Gastrocnemius medialis (tissue), 4 donors: ENCODE measurements at places on chromosomes 6 and 20.

GRCh38 chr6:115360602-115361325 lies 699.9 kb downstream of the FRK start:
- no peak for DNase-seq
- H3K4me1 ChIP-seq = no peaks in the 10 kb centered on the region
- H3K36me3 ChIP-seq = no peaks in the 10 kb centered on the region

DNA sequence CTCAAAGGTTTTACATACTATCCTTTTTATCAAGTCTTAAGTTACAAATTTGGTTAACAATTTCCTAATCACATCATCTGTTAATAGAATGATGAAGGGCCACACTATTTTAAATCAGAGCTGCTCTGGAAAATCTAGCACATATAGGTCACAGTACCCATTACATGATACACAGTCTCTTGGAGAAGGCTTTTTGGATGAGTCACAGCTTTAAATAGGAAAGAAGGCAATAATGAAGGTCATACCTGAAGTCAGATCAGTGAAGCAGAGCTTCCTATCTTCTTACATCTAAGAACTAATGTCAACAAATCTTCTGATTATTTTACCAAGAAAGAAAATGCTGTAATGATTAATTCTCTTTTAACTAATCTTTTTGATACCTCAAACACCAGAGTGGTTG lies 248.5 kb downstream of the BTBD9 start:
- no peak overlapping the region for H3K27ac ChIP-seq
- no peaks in the 10 kb centered on the region for H3K27me3 ChIP-seq
- H3K4me1 ChIP-seq = peaks cover 37% of the 10 kb centered on the region
- no peak for DNase-seq
- no peaks in the 10 kb centered on the region for H3K36me3 ChIP-seq

DNA sequence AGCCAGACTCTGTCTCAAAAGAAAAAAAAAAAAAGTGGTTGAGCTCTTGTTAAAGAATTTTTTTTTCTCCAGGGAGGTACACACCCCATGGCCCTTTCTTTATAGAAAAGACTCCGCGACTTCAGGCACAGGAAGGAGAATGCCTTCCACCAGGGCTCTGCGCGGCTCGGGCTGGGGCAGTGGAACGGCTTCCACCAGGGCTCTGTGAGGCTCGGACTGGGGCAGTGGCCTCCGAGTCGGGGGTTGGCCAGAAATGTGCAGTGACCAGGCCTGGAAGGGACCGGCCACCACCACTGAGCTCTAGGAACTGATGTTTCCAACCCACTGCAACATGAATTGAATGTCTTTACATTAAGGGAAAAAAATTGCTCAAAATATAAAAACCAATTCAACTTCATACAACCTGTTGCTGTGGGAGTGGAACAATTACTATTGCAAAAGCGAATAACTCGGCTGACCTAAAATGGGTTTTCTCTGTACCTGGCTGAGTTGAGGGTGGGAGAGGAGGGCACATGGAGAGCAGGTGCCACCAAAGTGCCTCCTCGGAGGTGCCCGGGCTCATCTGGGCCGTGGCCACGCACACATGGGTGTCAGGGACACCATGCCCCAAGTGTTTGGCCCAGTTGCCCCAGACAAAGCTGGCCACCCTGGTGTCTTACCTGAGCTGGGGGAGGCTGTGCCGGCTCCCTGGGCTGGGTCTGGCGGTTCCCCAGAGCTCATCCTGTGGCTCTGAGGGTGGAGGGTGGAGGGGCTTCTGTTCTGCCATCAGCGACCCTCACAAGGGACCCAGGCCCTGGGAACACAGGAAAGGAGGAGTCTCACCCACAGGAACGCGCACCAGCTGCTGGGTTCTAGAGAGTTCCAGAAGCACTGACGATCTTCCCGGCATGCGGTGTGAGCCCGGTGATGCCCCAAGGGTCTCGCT lies 29.3 kb downstream of the SLC2A4RG start:
- no peak overlapping the region for H3K4me3 ChIP-seq
- no peak overlapping the region for H3K27ac ChIP-seq
- DNase-seq = no peak
- no peaks in the 10 kb centered on the region for H3K36me3 ChIP-seq

DNA sequence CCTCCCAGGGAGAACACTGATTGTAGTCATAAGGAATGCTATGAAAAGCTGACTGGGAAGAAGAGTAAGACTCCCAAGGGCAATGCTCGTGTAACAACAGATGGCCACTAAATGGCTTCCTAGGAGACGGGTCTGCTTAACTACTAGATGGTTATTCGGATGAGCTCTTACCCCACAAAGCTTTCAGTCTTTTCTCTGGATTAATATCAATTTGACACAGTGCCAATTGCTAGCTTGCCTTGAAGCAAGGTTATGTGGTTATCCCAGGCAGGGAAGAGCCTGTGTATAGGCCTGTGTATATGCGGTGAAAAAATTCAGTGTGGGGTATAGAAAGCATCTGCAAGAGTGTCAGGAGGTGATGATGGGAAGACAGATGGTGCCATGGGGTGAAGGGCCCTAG lies 86.4 kb upstream of the NOX3 start:
- H3K36me3 ChIP-seq = no peaks in the 10 kb centered on the region
- no peak overlapping the region for H3K4me3 ChIP-seq
- H3K27ac ChIP-seq = no peak overlapping the region
- DNase-seq = no peak

- H3K4me3 ChIP-seq = no peak overlapping the region
- H3K27me3 ChIP-seq = no peaks in the 10 kb centered on the region
- DNase-seq = no peak
- H3K4me1 ChIP-seq = peaks cover 14% of the 10 kb centered on the region
- H3K36me3 ChIP-seq = peaks cover 14% of the 10 kb centered on the region
- H3K27ac ChIP-seq = no peak overlapping the region
Observed at GRCh38 chr6:109762166-109762565, 71.1 kb downstream of the FIG4 start.

- no peaks in the 10 kb centered on the region for H3K27me3 ChIP-seq
- H3K4me1 ChIP-seq = no peaks in the 10 kb centered on the region
- H3K27ac ChIP-seq = no peak overlapping the region
- H3K4me3 ChIP-seq = no peak overlapping the region
- no peaks in the 10 kb centered on the region for H3K36me3 ChIP-seq
Observed at GRCh38 chr20:31490752-31491151, 15.7 kb downstream of the REM1 start.

DNA sequence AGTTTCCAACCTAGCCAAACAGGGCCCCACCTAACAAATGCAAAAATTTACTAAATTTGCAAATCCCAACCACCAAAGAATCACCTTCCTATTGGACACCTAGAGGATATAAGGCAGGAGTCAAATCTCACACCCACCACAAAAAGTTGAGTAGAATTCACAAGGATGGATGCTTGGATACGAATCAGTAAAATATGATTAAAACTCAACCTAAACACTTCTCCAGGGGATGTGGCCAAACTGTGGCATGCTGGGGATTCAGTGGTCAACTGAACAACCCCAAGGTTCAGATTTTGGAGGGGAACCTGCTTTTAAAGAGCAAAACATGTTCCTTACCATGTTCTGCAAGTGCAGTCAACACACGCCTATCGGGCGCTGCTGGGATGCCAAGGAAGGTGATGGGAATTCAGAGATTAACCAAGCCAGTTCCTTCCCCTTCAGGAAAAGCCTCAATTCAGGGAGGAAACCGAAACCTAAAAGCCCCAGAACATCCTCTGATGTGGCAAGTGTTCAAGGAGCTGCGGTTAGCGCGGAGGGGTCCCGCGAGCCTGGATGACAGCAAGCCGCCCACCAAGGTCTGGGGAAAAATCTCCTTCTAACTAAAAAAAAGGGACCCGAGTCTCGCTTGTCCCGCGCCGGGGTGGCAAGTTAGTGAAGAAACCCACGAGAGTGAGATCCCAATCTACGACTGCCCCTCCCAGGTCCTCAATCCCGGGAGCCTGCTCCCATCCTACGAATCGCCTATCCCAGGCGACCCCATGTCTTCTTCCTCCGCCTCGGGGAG lies 902 bp downstream of the SAMHD1 start:
- peak overlapping the region; percentile 84 for H3K27ac ChIP-seq
- peaks cover 14% of the 10 kb centered on the region for H3K4me1 ChIP-seq
- no peak for DNase-seq
- H3K36me3 ChIP-seq = peaks cover 8% of the 10 kb centered on the region

- H3K27ac ChIP-seq = no peak overlapping the region
- no peaks in the 10 kb centered on the region for H3K4me1 ChIP-seq
- no peak overlapping the region for H3K4me3 ChIP-seq
Observed at GRCh38 chr20:24670341-24670872, 201.0 kb downstream of the SYNDIG1 start.

GRCh38 chr6:14951704-14952103 lies 294.2 kb upstream of the JARID2 start:
- H3K27ac ChIP-seq = no peak overlapping the region
- DNase-seq = no peak
- H3K27me3 ChIP-seq = no peaks in the 10 kb centered on the region

DNA sequence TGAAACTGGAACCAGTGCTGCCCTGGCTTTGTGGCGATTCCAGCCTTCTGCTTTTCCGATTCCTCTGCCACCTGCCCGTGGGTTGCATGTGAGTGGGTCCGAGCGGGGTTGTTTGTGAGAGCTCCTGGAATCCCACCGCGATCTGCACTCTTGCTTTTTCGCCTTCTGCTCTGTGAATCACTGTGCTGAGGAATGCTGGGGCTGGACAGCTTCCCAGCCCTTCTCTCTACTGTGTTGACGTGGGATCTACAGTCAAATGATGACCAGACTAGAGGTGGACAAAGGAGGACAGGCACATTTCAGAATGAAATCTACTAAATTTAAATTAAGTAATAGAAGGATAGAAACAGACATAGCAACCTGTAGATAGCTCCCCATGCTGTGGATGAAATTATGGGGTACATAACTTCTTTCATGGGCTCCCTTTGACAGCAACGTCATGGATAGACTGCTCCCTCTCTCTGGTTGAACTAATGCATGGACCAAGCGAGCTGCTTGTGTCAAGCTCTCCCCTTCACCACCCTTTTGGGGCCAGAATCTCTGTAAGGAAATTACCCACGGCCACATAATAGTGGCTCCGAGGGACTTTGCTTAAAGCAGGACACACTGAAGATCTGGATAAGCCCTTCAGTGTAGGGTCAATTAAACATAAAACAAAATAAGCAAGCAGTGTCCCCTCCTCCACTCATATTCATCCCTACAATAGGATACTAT lies 2.0 kb downstream of the FNDC1 start:
- H3K4me1 ChIP-seq = no peaks in the 10 kb centered on the region
- H3K36me3 ChIP-seq = no peaks in the 10 kb centered on the region
- no peak overlapping the region for H3K4me3 ChIP-seq
- no peak for DNase-seq
- no peak overlapping the region for H3K27ac ChIP-seq
- H3K27me3 ChIP-seq = peaks cover 72% of the 10 kb centered on the region

GRCh38 chr6:45075246-45075645 lies 252.9 kb upstream of the RUNX2 start:
- no peaks in the 10 kb centered on the region for H3K36me3 ChIP-seq
- no peaks in the 10 kb centered on the region for H3K4me1 ChIP-seq
- no peaks in the 10 kb centered on the region for H3K27me3 ChIP-seq

GRCh38 chr6:103820148-103820547 lies 1039.6 kb downstream of the HACE1 start:
- no peaks in the 10 kb centered on the region for H3K27me3 ChIP-seq
- H3K4me1 ChIP-seq = no peaks in the 10 kb centered on the region
- no peak for DNase-seq

- H3K4me1 ChIP-seq = peaks cover 10% of the 10 kb centered on the region
- peaks cover 21% of the 10 kb centered on the region for H3K27me3 ChIP-seq
- no peaks in the 10 kb centered on the region for H3K36me3 ChIP-seq
- H3K27ac ChIP-seq = peak within 1 kb of the TSS; percentile 40
- peak within 1 kb of the TSS; percentile 60 for H3K4me3 ChIP-seq
Observed at GRCh38 chr6:49550492-49551077, at the start of gene C6orf141. Gene C6orf141, plus strand, starts transcription at chr6:49550668. Its CDS starts 125 bp downstream, at chr6:49550793.

DNA sequence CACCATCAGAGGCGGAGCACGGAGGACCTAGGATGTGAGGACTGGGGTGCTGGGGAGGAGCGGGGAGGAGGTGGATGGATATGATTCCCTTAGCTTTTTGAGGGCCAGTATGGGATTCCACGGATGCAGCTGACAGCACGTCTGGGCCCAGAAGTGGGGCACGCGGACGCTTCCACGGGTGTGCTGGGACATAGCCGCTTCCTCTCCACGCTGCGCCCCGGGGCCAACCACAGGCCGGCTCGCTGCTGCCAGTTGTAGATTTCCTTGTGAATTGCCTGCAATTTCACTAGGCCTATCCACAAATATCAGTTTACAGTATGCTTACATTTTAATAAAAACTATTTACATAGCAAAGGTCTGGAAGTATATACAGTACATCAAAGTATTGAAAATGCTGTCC lies 23.9 kb downstream of the PAX1 start:
- H3K36me3 ChIP-seq = no peaks in the 10 kb centered on the region
- no peak for DNase-seq
- H3K27me3 ChIP-seq = no peaks in the 10 kb centered on the region
- no peak overlapping the region for H3K4me3 ChIP-seq

GRCh38 chr20:62616728-62617621 lies 25.3 kb upstream of the SLCO4A1 start:
- H3K4me1 ChIP-seq = peaks cover 19% of the 10 kb centered on the region
- peak overlapping the region; percentile 78 for H3K27ac ChIP-seq
- no peak for DNase-seq

DNA sequence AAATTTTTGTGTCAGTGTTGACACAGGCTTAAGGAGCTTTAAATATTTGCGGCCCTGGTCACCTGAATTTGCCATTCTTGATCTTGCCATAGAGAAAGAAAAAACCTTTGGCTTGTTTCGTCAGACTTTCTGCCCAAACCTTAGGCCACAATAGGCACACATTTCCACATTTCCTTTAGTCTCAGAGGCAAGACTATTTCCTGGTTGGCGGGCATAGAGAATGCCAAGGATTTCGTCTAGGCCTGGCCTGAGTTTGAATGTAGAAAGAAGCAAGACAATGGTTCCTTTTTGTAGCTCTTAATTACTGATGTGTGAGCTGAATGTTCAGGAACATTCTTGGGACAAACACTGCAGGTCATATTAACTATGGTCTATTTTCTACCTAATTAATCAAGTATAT lies 108.1 kb downstream of the TRMT11 start:
- no peaks in the 10 kb centered on the region for H3K4me1 ChIP-seq
- no peak overlapping the region for H3K27ac ChIP-seq
- no peaks in the 10 kb centered on the region for H3K36me3 ChIP-seq
- H3K4me3 ChIP-seq = no peak overlapping the region
- DNase-seq = no peak
- H3K27me3 ChIP-seq = no peaks in the 10 kb centered on the region

DNA sequence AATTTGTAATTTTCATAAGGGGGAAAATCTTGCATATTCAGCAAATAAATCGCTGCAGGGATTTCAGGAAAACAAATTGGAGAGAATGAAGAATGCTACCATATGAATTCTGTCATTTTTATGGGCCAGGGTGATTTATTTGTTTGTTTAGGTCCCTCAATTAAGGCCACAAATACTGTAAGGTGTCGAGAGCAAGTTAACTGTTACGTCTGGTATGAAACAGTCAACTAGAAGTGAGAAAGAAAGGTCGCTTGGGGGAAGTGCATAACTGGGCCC lies 166.9 kb upstream of the TSHZ2 start:
- no peaks in the 10 kb centered on the region for H3K4me1 ChIP-seq
- H3K27me3 ChIP-seq = no peaks in the 10 kb centered on the region
- no peak overlapping the region for H3K27ac ChIP-seq
- no peak for DNase-seq
- H3K36me3 ChIP-seq = no peaks in the 10 kb centered on the region

DNA sequence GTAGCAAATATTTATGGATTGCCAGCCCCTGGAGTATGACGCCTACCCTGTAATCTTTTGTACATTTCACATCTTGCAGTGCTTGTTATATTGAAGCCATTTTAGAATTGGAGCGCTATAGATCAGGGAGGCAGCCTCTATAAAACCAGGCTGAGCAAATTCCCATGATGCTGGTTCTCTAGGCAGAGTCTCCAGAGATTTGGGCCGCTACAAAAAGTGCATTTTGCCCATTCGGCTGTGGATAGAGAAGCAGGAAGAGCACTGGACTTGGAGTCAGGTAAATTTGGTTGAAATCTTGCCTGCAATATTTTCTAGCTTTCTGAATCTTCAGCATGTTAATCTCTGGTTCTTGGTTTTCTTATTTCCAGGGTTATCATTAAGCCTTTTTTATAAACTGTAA lies 2.0 kb downstream of the YWHAB start:
- no peaks in the 10 kb centered on the region for H3K27me3 ChIP-seq
- no peaks in the 10 kb centered on the region for H3K36me3 ChIP-seq
- DNase-seq = no peak
